ENCODE measurements at places on chromosomes 6 and 20.

GRCh38 chr6:13421425-13422059, 65.9 kb downstream of the GFOD1 start:
- no peaks in the 10 kb centered on the region for H3K27me3 ChIP-seq
- H3K4me1 ChIP-seq: peaks cover 33% of the 10 kb centered on the region
- no peak for DNase-seq
- H3K4me3 ChIP-seq: no peak overlapping the region
- no peak overlapping the region for H3K27ac ChIP-seq

DNA sequence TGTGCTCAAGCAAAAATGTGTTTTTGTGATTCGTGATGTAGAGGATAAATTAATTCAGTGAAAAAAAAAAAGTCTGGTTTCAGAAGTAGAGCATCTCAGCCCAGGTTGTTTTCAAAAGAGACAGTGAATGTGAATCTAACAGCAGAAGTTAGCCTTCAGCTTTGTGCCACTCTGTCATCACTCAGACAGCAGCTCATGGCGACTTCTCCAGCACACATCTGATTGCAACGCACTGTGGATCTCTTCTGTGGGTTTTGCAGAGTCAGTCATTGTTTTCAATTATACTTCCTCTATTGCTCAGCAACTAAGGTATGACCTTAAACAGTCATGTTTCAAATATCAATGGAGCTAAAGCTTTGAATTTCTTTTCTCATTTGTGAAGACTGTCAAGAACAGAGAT, 335.5 kb upstream of the POU3F2 start:
- no peaks in the 10 kb centered on the region for H3K27me3 ChIP-seq
- H3K4me3 ChIP-seq: no peak overlapping the region
- DNase-seq: no peak
- no peaks in the 10 kb centered on the region for H3K4me1 ChIP-seq

- no peak for DNase-seq
- H3K36me3 ChIP-seq: peaks cover 69% of the 10 kb centered on the region
- no peaks in the 10 kb centered on the region for H3K27me3 ChIP-seq
- H3K4me1 ChIP-seq: peaks cover 9% of the 10 kb centered on the region
- no peak overlapping the region for H3K27ac ChIP-seq
Measured at GRCh38 chr6:160076009-160076408, 45.6 kb upstream of the SLC22A1 start.

GRCh38 chr6:117491916-117492315, 9.4 kb downstream of the DCBLD1 start:
- H3K36me3 ChIP-seq: no peaks in the 10 kb centered on the region
- no peak overlapping the region for H3K4me3 ChIP-seq
- DNase-seq: no peak
- no peaks in the 10 kb centered on the region for H3K27me3 ChIP-seq
- H3K4me1 ChIP-seq: peaks cover 7% of the 10 kb centered on the region

- no peak overlapping the region for H3K4me3 ChIP-seq
- no peaks in the 10 kb centered on the region for H3K27me3 ChIP-seq
- H3K27ac ChIP-seq: peak overlapping the region; percentile 83
- peaks cover 55% of the 10 kb centered on the region for H3K36me3 ChIP-seq
- DNase-seq: no peak
- peaks cover 11% of the 10 kb centered on the region for H3K4me1 ChIP-seq
Measured at GRCh38 chr20:49291200-49291599, 13.3 kb upstream of the ZNFX1 start.

- DNase-seq: no peak
- no peaks in the 10 kb centered on the region for H3K27me3 ChIP-seq
- H3K36me3 ChIP-seq: no peaks in the 10 kb centered on the region
- H3K4me3 ChIP-seq: no peak overlapping the region
Measured at GRCh38 chr6:70657706-70658105, 10.0 kb upstream of the SMAP1 start.

- no peaks in the 10 kb centered on the region for H3K36me3 ChIP-seq
- no peak overlapping the region for H3K27ac ChIP-seq
- H3K27me3 ChIP-seq: no peaks in the 10 kb centered on the region
- DNase-seq: no peak
- no peak overlapping the region for H3K4me3 ChIP-seq
Measured at GRCh38 chr20:361561-361960, 14.7 kb downstream of the NRSN2 start.

DNA sequence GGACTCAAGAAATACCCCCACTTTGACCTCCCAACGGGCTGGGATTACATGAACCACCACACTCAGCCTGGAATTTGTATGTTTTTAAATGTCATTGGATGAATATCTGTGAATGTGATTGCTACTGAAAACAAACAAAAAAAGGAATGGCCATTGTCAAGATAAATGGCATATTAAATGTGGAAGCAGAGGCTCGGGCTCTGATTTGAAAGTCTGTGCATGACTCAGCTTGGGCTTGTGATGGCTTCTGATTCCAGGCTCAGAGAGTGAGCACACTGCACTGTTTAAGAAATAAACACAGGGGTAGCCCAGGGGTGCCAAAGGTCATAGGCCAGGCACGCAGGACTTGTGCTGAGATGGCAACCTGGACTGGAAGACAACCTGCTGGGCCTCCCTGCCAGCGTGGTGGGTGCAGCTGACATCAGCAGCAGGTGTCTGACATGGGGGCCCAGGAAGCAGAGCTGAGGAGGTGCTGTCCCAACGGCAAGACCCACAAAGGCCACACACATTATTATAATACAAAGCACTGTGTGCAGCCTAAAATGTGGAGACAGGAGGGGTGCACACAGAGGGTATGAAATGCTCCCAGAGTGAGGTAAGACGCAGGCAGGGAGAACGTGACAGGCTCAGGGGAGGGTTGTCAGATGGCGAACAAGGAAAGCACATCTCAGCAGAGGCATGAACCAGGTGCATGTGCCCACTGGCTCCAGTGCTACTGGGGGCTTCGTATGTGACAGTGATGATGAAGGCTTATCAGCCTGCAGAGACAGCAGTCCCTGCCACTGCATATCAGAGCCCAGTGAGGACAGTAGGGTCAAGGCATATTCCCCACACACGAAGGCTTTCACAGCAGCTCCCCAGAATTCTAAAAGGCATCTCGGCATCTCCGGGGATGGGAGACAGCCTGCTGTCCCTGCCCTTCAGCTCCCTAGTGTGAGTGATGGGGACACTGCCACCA, 169.4 kb downstream of the SYNDIG1 start:
- H3K4me1 ChIP-seq: no peaks in the 10 kb centered on the region
- no peaks in the 10 kb centered on the region for H3K36me3 ChIP-seq
- no peak for DNase-seq
- H3K4me3 ChIP-seq: no peak overlapping the region
- peaks cover 36% of the 10 kb centered on the region for H3K27me3 ChIP-seq
- no peak overlapping the region for H3K27ac ChIP-seq

GRCh38 chr6:29663300-29664042, 6.6 kb downstream of the MOG start:
- H3K4me3 ChIP-seq: no peak overlapping the region
- no peak for DNase-seq
- peaks cover 72% of the 10 kb centered on the region for H3K27me3 ChIP-seq
- no peaks in the 10 kb centered on the region for H3K4me1 ChIP-seq
- H3K27ac ChIP-seq: no peak overlapping the region

- peaks cover 60% of the 10 kb centered on the region for H3K27me3 ChIP-seq
- DNase-seq: no peak
- H3K4me3 ChIP-seq: no peak overlapping the region
- H3K36me3 ChIP-seq: peaks cover 3% of the 10 kb centered on the region
- no peak overlapping the region for H3K27ac ChIP-seq
Measured at GRCh38 chr6:40997234-40997957, 41.6 kb downstream of the UNC5CL start.

DNA sequence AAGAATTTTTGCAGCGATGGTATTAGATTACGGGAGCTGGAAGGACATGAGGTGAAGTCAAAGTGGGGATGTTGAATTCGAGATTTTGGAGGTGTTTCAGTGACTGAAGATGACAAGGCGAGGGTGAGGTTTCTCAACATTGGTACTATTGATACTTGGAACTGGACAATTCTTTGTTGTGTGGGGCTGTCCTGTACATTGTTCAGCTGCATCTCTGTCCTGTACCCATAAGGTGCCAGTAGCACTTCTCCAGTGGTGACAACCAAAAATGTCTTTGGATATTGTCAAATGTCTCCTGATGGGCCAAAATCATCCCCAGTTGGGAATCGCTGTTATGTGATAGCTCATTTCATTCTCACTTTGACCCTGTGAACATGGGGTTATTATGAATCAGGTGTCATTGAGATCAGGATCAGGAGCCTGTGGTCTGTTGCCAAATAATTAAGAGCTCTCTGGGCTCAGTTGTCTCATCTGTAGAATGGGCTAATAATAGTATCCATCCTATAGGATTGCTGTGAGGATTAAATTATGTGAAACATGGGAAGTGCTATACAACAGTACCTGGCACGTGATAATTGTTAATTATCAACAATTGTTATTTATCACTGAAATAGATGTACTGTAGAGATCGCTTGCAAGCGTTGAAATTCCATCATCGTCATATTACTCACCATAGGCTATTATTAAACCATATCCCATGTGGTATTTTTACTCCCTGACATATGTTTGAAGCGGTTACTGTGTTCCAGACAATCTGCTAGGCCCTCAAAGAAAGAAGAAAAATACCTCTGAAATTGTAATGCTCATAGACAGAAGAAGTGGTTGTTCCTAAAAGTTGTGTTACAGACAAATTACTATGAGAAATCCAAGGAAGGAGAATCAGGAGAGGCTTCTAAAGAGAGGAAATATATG, 48.5 kb upstream of the TTPAL start:
- no peak overlapping the region for H3K4me3 ChIP-seq
- DNase-seq: no peak
- H3K27me3 ChIP-seq: peaks cover 32% of the 10 kb centered on the region
- peaks cover 3% of the 10 kb centered on the region for H3K36me3 ChIP-seq
- no peak overlapping the region for H3K27ac ChIP-seq
- no peaks in the 10 kb centered on the region for H3K4me1 ChIP-seq

DNA sequence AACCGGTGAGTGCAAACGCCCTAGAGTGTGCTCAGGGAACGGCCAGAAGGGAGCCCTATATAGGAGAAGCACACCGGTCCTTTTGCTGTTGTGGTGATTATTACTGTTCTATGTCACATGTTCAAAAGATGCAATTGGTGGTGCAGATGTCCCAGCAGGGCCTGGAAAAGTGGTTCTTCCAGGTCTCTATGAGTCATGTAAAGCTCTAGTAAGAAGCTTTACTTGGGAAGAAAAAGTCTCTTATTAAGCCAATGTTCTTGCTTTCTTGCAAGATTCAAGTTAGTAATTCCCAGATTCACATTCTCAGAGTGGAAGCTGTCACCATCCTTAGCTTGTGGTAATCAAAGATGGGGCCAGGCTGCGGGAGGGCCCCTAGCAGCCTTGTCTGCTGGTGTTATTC, 23.3 kb downstream of the EDN3 start:
- no peaks in the 10 kb centered on the region for H3K4me1 ChIP-seq
- H3K27me3 ChIP-seq: peaks cover 36% of the 10 kb centered on the region
- no peaks in the 10 kb centered on the region for H3K36me3 ChIP-seq
- H3K4me3 ChIP-seq: no peak overlapping the region
- no peak overlapping the region for H3K27ac ChIP-seq

- H3K27ac ChIP-seq: no peak overlapping the region
- H3K4me3 ChIP-seq: no peak overlapping the region
- H3K27me3 ChIP-seq: no peaks in the 10 kb centered on the region
- DNase-seq: no peak
- peaks cover 13% of the 10 kb centered on the region for H3K4me1 ChIP-seq
- no peaks in the 10 kb centered on the region for H3K36me3 ChIP-seq
Measured at GRCh38 chr20:53890443-53891305, 179.7 kb downstream of the BCAS1 start.

GRCh38 chr6:7473805-7474719, 67.4 kb upstream of the DSP start:
- DNase-seq: no peak
- no peak overlapping the region for H3K27ac ChIP-seq
- H3K36me3 ChIP-seq: no peaks in the 10 kb centered on the region
- H3K4me3 ChIP-seq: no peak overlapping the region

- H3K27me3 ChIP-seq: peaks cover 92% of the 10 kb centered on the region
- no peak for DNase-seq
- peaks cover 2% of the 10 kb centered on the region for H3K36me3 ChIP-seq
- H3K4me3 ChIP-seq: no peak overlapping the region
- H3K4me1 ChIP-seq: peaks cover 9% of the 10 kb centered on the region
Measured at GRCh38 chr20:666877-667276, 8.7 kb downstream of the SCRT2 start.

DNA sequence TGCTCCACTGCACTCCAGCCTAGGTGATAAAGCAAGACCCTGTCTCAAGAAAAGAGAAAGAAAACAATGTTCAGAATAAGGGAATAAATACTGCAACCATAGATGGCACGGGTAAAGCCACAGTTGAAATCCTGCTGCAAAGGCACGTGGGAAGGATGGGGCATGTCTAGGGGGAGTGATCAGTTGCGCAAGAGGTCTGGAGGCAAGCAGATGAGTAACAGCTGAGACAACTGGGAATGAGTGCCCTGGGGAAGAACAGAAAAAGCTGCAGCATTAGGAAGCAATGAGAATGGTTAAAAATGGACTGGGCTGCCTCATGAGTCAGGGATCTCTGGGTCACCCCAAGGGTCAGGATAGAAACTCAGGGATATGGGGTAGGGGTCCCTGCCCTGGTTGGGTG, 96.3 kb downstream of the GMPR start:
- H3K4me1 ChIP-seq: no peaks in the 10 kb centered on the region
- no peaks in the 10 kb centered on the region for H3K27me3 ChIP-seq
- no peak overlapping the region for H3K4me3 ChIP-seq
- peak overlapping the region; percentile 23 for H3K27ac ChIP-seq

DNA sequence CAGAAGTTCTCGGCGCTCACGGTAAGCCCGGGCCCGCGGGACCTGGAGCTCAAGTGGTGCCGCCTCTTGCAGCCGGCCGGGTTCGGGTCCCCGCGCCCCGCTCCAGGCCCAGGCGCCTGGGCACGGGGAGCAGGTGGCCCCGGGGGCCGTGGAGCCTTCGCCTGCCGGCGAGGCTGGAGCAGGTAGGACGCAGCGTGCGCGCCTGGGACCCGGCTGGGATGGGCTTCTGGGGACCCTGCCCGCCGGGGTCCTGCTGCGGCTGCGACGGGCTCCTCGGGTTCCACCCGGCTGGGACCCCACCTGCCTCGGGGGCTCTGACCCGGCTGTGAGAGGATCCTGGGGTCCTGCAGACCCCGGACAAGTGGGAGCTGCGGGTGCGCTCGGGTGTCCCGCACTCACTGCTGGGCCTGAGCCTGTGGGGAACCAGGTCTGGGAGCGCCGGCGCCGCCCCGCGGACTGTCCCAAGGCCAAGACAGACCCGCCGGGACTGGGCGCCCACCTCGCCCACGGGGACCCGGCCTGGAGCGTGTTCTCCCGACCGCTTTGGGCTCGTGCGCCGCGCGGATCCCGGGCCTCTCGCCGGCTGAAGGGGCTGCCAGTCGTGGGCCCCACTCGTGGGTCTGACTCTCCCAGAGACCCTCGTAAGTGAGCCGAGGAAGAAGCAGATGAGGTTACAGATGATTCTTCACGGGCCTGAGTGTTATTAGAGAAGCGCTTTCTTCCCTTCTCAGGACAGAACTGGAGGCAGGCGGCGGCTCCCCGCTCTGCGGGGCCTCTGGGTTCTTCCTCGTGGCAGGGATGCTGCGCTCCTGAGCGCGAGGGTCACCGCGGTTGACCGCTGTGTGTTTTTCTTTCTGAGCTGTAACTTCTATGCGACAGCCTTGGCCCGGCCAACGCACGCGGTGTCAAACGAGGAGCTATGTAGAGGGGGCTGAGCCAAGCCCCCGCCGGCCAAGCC, 729 bp downstream of the SMOC2 start:
- H3K36me3 ChIP-seq: no peaks in the 10 kb centered on the region
- DNase-seq: no peak
- peaks cover 67% of the 10 kb centered on the region for H3K27me3 ChIP-seq

GRCh38 chr6:2396846-2397630, 151.6 kb upstream of the GMDS start:
- no peaks in the 10 kb centered on the region for H3K27me3 ChIP-seq

Data from effector memory CD8-positive, alpha-beta T cell (primary cell).